NCI-H774 (cell line): ENCODE measurements at places on chromosomes 3 and 15.

DNA sequence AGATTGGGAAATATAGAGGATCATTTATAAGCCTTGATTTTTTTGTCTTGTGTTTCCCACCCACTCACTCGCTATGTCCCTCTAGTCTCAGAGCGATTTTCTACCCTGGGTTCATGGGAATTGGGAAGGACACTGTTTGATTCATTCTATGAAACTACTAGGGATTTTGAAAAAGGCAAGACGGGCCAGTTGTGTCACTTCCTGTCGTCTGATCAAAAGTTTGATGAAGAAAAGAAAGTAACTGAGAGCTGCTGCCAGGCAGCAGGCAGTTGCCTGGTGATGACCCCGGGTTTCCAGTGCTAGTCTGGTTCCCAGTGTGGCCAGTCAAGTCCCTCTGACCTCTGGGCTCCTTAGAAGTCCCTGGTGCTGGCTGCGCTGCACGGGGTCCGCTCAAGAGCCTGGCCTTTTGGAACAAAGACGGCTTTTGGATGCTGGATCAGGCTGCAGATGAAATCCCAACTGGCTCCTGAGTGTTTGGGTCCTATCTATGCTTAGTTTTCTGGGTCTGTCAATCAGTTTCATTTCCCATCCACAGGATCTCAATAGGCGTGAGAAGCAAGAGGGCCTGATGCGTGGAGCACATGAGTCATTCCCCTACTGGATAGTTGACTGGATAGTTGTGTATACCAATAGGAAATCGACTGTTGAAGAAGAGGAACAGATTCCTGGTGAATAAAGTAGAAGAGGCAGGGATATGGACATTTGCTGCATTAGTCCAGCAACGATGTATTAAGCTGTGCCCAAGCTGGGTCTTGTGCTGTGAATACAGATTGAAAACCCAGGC, 89.7 kb downstream of the EEFSEC start:
- DNase-seq = no peak

DNA sequence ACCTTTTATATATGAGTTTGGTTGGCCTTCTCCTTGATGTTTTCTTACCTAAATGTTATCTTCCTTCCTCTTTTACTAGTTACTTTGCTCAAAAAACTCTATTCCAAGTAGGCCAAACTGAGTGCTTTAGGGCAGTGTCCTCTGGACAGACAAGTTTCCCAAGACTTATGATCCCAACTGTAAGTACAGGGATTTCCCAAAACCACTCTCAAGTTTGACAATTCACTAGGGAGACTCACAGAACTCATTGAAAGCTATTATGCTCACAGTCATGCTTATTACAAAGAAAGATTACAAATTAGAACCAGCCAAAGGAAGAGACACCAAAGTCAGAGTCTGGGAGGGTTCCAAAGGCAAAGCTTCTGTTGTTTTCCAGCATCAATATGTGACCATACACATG, 534.2 kb upstream of the ALCAM start:
- no peak for DNase-seq

DNA sequence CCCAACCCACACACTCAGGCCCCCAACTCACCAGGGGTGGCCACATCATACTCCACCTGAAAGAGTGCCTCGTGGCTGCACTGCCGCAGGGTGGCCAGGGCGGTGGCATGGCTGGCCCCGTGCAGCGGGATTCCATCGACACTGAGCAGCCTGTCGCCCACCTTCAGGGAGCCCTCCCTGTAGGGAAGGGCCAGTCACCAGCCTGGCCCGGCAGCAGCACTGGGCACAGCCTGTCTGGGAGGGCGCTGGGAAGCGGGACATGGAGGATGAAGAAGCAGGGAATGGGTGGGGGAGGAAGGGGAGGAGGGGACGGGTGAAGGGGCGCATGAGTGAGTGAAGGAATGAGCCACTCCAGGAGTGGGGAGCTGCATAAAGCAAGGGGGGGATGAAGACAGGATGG, 18.5 kb downstream of the GRIP2 start:
- DNase-seq = no peak

DNA sequence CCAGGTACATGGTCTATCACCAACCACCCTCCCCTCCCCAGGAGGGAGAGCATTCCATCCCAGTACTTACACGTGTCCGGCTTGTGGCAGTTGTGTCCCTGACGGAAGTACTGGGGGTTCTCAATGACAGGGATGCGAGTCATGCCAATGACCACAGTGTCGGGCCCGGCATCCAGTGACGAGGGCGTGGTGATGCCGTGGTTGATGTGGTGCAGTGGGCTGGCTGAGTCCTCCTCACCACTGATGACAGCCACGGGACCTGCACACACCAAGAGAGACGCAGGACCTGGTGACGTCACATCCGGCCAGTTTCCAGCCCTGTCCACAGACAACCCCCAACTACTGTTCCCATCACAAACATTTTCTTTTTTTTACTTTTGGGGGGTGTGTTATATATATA, 223.8 kb downstream of the NTRK3 start:
- no peak for DNase-seq

DNA sequence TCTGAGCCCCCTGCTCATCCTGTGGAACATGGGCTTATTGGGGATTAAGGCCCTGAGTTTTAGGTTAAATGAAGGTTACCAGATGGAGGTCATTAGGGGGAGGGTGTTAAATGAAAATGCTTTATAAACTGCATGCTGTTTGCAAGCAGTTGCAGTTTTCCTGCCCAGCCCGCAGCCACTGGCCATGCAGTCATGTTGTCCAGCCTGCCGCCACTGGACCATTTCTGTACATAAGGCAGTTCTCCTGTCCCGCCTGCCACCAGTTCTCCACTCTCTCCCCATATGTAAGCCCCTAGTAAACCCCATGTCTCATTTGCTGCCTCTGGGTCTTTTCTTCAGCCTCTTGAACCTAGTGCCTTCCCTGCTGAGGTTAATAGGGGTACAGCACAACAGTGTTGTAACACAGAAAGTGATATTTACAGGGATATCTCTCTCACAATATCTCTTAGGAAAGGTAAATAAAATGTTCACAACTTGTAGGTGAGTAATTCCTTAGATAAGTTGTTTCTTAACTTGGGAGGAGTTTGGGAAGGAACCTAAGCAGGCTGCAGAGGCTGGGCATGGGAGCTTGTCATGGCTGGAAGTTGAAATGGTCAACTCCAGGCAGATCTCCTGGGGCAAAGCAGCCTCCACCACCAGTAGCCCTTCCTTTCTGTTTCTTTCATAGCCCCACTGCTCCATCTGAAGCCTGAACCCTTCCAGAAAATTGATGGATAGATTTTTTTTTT, 148.2 kb downstream of the CMSS1 start:
- no peak for DNase-seq

DNA sequence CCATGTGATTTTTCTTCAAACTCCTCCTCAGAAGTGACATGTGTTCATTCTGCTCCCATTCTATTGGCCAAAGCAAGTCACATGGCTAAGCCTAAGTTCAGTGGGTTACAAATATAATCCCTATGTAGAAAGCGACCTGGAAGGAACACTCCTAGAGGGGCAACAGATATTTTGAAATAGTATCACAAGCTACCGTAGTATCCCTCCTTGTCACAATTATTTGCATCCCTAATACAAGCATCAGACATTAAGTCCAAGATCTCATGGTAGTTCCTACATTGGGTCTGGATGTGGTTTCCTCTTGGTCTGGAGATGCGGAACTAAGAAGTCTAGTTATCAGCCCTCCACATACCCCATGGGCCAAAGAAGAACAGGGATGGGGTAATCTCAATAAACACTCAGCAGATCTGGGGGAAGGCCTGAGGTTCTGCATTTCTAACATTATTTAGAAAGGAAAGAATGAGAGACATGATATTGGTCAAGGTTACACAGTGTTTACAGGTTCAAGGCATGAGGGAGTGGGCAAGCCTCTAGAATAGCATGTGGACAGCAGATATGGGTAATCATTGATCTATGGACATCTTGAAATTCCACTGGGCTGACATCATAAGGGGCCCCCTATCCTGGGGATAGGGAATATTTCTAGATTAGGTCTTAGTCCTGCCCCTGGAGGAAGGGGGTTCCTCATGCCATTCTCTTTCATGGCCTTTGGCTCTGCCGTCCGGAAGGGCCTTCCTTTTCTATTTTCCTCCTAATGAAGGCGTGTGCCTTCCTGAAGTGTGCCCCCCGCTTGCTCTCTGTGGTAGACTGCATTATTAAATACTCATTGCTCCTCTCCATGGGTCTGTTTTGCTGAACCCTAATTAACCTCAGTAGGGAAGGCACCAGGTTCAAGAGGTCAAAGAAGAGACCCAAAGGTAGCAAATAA, 17.8 kb upstream of the ABHD2 start:
- no peak for DNase-seq

- no peak for DNase-seq
Observed at GRCh38 chr3:27943106-27943505, 221.0 kb upstream of the EOMES start.

DNA sequence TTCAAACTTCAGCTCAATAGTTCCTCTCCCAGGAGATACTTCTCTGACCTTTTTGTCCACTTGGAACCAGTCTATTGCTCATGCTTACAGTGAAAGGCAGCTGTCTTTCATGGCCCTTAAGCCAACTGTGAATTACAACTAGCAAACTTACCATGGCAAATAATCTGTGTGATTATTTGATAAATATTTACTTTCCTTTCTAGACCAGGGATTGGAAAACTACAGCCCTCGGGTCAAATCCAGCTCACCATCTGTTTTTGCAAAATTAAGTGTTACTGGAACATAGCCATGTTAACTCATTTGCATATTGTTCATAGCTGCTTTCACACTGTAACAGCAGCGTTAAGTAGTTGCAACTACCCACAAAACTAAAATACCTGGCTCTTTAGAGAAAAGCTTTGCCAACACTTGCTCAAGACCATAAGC, 289.1 kb upstream of the MCTP2 start:
- peak; percentile 73 for DNase-seq
